H1 (cell line): ENCODE measurements at places on chromosomes 1 and 21. TPM values are rescaled to one million over a fixed set of nuclear protein-coding genes. Genes with fewer than 3 reads are reported as not detected.

GRCh38 chr1:24745711-24746413 lies 615 bp downstream of the CLIC4 start:
- no peaks in the 10 kb centered on the region for H3K27me3 ChIP-seq
- DNase-seq, result no peak
- peak overlapping the region; percentile 73 for H3K27ac ChIP-seq
- H3K4me3 ChIP-seq, result peak overlapping the region; percentile 94

DNA sequence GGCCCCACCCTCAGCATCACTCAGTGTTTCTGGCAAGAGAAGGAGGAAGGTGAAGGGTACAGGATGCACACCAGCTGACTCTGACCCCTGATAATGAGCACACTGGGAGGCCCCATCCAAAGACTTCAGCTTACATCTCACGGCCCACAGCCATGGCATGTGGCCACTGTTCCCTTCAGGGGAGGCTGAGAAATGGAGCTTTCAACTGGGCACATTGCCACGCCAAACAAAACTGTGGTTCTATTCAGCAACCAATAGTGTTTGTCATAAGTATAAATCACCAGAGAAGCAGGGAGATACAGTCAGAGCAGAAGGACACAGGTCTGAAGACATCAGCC lies 12.7 kb upstream of the TRAF3IP3 start:
- H3K4me1 ChIP-seq, result no peaks in the 10 kb centered on the region
- no peaks in the 10 kb centered on the region for H3K36me3 ChIP-seq
- DNase-seq, result no peak
- H3K27ac ChIP-seq, result no peak overlapping the region
- H3K27me3 ChIP-seq, result no peaks in the 10 kb centered on the region

DNA sequence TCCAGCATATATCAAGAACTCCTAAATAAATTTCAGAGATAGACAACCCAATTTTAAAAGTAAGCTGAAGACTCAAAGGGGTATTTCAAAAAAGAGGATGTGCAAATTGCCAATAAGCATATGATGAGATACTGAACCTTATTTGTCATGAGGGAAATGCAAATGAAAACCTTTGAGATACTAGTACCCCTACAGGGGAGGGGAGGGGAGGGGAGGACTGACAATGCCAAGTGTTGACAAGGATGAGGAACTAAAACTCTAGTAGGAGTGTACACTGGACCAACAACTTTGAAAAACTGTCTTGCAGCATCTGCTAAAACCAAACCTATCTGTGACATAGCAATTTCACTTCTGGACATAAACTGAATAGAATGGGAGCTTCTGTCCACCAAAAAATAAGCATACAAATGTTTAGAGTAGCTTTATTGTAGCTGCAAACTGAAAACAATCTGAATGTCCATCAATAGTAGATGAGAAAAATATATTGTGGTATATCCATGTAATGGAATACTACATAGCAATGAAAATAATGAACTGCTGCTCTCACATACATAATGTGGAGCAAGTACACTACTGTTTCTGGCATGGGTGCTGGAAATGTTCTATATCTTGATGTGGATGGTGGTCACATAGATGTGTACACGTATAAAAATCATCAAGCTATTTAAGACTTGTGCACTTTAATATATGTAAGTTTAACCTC lies 57.2 kb downstream of the CDK18 start:
- no peaks in the 10 kb centered on the region for H3K27me3 ChIP-seq
- no peaks in the 10 kb centered on the region for H3K36me3 ChIP-seq
- no peaks in the 10 kb centered on the region for H3K4me1 ChIP-seq

DNA sequence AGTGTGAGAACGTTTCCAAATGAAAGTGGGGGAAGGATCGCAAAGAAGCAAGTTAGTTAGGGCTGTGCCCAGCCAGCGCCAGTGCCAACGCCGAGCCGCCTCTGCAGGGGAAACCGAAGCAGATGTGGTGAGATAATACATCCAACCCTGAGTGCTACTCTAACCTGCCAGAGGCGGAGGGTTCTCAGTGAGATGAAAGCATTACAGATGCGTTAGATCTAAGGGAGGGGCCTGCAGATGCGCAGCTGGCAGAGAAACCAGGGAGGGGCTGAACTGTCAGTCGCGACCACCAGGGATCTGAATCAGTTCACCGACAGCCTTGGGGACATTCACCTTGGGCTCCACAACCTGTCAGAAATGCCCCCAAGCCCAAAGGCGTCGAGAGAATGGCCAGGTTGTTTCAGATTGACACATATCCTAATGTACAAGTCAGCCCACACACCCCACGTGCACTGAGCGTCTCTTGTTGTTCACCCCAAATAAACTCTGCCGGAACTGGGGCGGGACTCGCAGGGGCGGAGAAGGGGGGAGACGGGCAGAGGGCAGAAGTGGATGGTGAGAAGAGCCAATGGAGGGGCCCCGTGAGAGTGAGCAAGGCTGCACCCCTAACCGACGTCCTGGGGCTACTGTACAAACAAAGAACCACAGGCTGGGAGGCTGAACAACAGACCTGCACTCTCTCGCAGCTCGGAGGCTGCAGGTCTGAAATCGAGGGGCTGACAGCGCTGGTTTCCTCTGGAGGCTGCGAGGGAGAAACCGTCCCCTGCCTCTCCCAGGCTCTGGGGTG lies 8.7 kb upstream of the UMODL1 start:
- H3K27ac ChIP-seq, result no peak overlapping the region
- H3K4me3 ChIP-seq, result no peak overlapping the region
- H3K27me3 ChIP-seq, result no peaks in the 10 kb centered on the region
- DNase-seq, result no peak
- H3K36me3 ChIP-seq, result no peaks in the 10 kb centered on the region

DNA sequence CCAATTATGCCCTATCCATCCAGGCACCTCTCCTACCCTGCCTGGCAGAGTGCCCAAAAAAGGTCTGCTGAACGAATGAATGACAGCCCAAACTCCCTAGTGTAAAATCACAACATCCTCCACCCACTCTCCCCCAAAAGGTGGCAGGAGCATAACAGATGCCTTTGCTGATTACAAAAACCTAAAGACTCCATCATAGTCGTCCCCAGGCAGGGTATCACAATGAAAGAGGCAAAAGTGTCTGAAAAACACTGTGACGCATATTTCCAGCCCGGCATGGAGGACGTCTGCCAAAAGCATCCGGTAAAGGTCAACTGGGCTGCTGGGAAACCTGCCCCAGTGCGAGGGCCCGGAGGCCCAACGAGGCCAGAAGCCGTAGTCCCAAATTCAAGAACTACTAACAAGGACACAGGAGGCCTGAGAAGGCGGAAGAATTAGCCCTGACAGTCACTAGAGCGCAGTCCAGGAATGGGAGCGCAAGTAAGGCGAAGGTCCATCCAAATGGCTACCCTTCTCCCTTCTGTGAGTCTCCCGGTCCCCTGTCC lies 576 bp downstream of the SMIM12 start:
- H3K4me3 ChIP-seq, result peak overlapping the region; percentile 90
- no peak for DNase-seq
- H3K27ac ChIP-seq, result peak overlapping the region; percentile 39; the same call in 1 of the 2 replicates
- H3K4me1 ChIP-seq, result no peaks in the 10 kb centered on the region
- peaks cover 12% of the 10 kb centered on the region for H3K36me3 ChIP-seq

DNA sequence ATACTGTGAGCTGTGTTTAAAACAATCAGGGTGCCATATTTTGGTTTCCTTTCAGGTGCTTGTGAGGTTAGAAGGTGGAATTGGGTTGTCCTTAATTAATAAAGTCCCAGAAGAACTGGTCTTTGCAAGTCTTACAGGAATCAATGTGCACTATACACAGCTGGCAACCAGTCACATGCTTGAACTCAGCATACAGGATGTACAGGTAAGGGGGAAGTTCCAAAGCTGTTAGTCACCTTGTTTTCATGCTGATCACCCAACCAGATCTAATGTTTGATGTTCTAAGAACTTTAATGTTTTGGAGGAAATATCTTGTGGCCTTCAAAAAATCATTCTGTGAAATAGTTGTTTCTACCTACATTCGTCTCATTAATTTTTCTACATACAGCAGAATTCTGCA lies 156.3 kb downstream of the VPS13D start:
- H3K4me1 ChIP-seq, result no peaks in the 10 kb centered on the region
- H3K4me3 ChIP-seq, result no peak overlapping the region
- H3K27ac ChIP-seq, result no peak overlapping the region
- DNase-seq, result no peak

Gene TRIM17
- 2.2 and 2.3 TPM in 2 replicates for total RNA-seq

Gene SPRR2F
- 1.0 and 1.1 TPM in 2 replicates for total RNA-seq
